Umbilical cord (tissue), 2 donors: ENCODE measurements at places on chromosomes 4 and X. TPM values are rescaled to one million over a fixed set of nuclear protein-coding genes. Genes with fewer than 3 reads are reported as not detected.

Gene HS3ST1
- 2.4 TPM for total RNA-seq

Gene NEIL3
- total RNA-seq: 2.6 TPM

Gene RS1
- total RNA-seq: 0.24 TPM

Gene PRIMPOL
- total RNA-seq: 34.4 TPM

Gene UCP1
- 1.2 TPM for total RNA-seq

Gene RGN
- 1.4 TPM for total RNA-seq

Gene AMER1
- total RNA-seq: 3.4 TPM

Gene PAGE5
- not detected for total RNA-seq

Gene SMIM31
- total RNA-seq: 3.6 TPM

Gene TMEM47
- total RNA-seq: 83.1 TPM

Gene SMIM10L2A
- total RNA-seq: 6.5 TPM

Gene GSX2
- 14.0 TPM for total RNA-seq

Gene ADH4
- 9.4 TPM for total RNA-seq

Gene CENPE
- 4.3 TPM for total RNA-seq

Gene PROM1
- total RNA-seq: 4.1 TPM

Gene TRO
- total RNA-seq: 34.2 TPM

Gene EREG
- 3.9 TPM for total RNA-seq

Gene GC
- 4.6 TPM for total RNA-seq

Gene GAGE12F
- total RNA-seq: not detected

Gene TMEM255A
- 1.7 TPM for total RNA-seq

Gene LRCH2
- 28.9 TPM for total RNA-seq

Gene TMPRSS11A
- 3.1 TPM for total RNA-seq

Gene CTAG1B
- total RNA-seq: not detected

Gene DACH2
- total RNA-seq: 4.8 TPM

Gene BEX1
- 1.2 TPM for total RNA-seq

Gene PAGE4
- 2.6 TPM for total RNA-seq

Gene RENBP
- total RNA-seq: 11.1 TPM

Gene XAGE2
- not detected for total RNA-seq

Gene RHOH
- 3.4 TPM for total RNA-seq

Gene PABPC4L
- 17.6 TPM for total RNA-seq

Gene CA5B
- total RNA-seq: 6.3 TPM

Gene EVC2
- 10.6 TPM for total RNA-seq
